ENCODE measurements at places on chromosomes 5 and 9.
A peak's percentile ranks its signal among the peaks of the same experiment; 100 is the strongest.

GRCh38 chr9:127903557-127904475, 4.4 kb upstream of the ST6GALNAC6 start:
- peak; percentile 73 for DNase-seq

- no peak for DNase-seq
These were observed at the start of gene SLC6A18 for GRCh38 chr5:1225081-1225480. TSS of gene SLC6A18 (plus strand) at chr5:1225381. CDS start at chr5:1225478, 97 bp downstream.

GRCh38 chr5:38509185-38509584, 47.3 kb downstream of the LIFR start:
- DNase-seq: peak; percentile 58

DNA sequence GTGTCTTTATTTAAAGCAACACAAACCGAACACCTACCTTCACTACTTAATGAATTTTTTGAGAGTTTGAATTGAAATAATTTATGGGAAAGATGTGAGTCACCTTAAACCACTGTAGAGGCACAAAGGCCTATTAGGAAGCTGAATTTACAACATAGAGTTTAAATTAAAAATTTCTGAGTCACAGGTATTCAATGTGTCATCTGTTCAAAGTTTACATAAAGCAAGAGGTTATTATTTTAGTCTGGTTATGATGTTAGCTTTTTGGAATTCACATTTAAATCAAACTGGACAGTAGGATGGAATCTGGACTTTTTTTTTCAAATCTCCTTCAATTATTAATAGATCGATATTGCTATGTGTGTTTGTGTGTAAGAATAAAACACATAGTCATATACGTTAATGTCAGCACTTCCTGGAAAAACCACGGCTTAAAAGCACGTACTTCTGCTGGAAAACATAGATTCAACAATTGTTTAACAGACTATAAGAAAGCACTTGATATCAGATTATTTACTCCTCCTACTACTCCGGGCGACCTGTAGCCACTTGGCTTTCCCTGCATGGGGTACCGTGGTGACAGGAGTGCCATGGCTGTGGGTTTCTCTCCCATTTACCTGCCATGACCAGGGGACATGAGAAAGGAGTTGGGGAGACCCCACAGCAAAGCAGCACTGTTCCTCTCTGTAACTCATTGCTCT, 638.6 kb downstream of the SEMA5A start:
- no peak for DNase-seq

- DNase-seq: no peak
These were observed 209.8 kb upstream of the ELAVL2 start for GRCh38 chr9:24035816-24036215.

GRCh38 chr5:172910828-172911627, 48.2 kb upstream of the RPL26L1 start:
- peak; percentile 48 for DNase-seq

- no peak for DNase-seq
These were observed 37.4 kb downstream of the KCNIP1 start for GRCh38 chr5:170541146-170541769.

DNA sequence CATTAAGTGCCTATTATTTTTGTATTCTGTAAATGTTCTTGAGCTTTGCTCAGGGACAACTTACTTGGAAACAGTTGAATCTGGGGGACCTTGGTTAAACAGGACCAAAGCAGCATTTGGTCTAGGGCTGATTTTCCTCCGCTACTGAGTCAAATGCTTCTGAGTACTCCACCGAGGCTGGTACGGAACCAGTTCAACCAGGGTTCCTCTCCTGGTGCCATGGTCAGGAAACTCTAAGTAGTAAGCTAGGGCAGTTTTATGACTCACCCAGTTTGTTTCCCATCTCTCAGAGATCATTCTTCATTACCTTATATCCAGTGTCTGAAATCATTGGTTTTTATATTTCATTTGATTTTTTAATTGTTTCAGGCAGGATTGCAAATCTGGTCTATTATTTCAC, 111.9 kb upstream of the TNFAIP8 start:
- no peak for DNase-seq

GRCh38 chr9:4277531-4277991, 22.3 kb downstream of the GLIS3 start:
- DNase-seq: peak; percentile 90

DNA sequence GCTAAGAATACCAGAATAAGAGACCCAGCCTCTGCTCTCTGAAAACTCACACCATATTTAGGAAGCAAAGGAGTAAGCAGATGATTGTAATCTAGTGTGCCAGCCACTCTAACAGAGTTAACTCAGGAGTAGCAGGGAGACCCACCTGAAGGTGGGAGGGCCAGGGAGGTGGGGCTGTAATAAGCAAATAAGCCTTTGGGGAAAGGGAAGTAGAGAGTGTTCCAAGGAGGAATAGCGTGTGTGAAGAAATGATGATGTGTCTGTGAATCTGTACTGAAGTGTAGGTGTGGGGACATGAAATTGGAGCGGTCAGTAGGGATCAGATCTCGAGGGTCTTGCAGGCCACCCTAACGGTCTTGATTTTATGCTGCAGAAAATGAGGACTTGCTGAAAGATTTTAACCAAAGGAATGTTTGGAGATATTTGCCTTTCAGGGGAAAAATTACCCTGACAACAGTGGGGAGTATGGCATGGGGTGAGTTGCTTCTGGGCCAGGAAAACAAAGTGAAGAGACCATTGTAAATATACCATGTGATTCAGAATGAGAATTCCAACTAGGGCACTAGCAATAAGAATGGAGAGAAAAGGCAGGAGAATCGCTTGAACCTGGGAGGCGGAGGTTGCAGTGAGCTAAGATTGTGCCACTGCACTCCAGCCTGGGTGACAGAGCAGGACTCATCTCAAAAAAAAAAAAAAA, 44.1 kb upstream of the FSD1L start:
- DNase-seq: no peak

DNA sequence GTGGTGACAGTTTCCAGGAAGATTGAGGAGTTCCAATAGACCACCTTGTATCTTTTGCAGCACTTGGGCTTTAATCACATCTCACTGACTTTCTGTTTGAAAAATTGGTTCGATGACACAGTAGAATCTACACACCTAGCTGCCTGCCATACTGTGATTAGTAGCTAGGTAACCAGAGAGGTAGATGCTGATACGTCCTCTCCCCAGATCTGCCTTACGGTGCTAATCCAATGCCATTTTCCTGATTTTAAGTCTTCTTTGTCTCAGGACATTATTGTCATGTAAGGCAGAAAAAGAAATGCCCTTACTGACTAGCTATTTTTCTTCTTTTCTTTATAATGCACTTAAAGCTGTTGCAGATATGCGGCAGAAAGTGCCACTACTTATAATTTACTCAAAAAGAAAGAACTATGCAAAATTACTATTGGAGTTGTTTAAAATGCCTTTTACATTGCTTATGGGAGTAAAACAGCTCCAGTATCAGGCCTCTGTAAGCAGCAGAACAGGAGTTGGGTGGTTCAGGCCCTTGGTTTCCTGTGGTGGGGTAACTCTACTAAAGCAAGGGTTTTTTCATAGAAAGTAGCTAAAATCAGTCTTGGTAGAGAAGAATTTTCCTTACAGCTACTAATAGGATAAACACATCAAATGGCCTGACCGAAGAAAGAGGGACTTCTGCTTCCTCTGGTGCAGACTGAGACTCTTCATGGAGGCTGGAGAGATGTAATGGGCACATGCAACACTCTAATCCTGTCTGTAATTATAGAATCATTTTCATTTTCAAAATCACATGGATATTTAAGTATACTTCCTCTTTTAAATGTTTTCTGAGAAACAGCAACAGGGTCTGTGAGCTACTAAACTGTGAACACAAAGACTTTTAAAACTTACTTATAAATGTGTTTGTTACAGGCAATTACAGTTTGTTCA, 177.2 kb downstream of the MAPKAP1 start:
- DNase-seq: no peak

GRCh38 chr5:94263068-94263467, 355.3 kb downstream of the KIAA0825 start:
- DNase-seq: no peak

DNA sequence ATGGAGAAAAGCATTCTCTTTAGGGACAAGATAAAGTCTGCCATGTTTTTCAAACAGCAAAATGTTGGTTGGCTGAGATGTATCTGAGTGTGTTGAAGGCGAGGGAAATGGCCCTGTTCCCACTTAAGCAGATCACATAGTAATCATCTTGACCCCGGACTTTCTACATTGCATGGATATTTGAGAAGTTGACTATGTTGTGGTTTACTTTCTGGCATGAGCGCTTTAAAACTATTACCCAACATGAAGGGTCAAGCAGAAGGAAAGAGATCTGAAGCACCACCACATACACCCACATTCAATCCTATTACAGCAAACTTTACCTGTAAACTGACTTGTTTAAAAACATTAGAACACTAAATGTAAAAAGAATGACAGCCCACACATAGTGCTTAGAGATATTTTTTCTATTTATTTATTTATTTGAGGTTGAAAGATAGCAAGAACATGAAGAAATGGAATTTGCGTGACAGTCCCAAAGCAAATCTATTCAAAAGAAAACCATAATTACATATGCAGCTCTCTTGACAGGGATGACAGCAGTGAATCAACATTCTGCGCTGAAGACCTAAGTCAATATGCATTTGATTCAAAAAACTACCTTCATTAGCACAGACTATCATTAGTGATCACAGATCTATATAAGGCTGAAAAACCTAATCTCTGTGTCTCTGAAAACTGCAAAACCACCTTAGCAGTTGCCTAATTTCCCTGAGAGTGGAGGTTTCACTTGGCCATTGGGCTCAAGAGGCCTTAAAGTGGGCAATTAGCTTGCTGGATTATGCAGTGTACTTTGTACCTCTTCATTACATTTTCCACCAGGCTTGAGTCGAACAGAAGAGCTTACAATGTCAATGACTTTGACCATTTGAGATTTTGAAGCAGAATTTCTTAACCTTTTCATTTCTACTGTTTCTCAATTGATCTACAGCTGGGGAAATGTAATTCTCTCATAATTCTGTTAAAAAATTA, 195.0 kb downstream of the PDE4D start:
- DNase-seq: no peak

DNA sequence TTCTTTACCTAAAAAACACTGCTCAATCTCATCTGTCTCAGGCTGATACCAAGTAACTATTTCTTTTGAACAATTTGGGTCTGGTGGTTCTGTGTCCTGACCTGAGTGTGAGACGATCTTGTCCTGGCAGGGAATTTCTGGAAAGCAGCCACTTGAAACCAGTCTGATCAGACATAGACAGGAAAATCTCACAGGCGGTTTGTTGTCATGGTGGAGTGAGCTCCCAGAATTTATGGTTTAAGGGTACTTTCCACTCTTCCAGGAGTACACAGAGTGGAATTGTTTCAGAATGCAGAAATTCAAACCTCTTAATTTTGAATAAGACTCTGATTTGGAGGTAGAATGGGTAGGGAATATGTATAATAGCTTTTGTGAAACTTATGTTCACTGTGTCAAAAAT, 268.2 kb downstream of the ISL1 start:
- DNase-seq: no peak

DNA sequence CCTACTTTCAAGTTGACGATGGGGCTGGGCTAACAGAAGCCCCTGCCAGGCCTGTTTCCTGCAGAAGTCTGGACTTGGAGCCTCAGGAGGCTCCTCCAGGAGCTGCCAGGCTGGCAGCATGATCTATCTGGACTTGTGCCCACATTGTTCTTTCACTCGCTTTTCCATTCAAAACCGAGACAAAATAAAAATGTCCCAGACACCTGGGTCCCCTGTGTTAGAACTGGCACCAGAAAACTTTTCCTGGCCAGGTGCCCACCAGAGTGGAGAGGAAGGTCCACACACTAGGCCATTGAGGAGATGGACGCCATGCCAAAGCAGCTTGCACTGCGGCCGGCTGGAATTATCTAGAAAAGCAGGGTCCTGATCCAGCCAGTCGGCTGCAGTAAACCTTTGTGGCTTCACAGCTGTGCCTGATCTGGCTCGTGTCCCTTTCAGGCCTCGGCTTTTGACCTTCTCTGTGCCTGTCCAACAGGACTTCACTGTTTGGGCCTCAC, 78.2 kb downstream of the GCNT1 start:
- DNase-seq: no peak

- DNase-seq: no peak
These were observed 294.3 kb downstream of the TAF11L14 start for GRCh38 chr5:17928581-17928981.

- no peak for DNase-seq
These were observed 23.3 kb downstream of the DCANP1 start for GRCh38 chr5:135423846-135424168.

DNA sequence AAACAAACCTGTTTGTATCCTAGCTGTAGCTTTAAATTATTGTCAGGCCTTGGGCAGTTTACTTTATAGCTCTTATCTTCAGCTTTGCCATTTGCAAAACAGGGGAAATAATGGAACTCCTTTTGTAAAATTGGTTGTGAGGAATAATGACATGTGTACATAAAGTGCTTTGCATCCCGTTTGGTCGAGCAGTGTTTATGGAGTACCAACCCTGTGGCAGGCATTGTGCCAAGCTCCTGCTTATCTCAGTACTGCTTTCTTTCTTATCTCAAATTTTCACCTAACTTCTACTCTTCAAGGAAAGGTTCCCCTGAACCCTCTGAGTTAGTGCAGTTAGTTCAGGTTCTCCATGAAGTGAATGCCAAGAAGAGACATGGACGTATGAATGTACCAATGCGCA, 9.4 kb upstream of the TENT2 start:
- no peak for DNase-seq

DNA sequence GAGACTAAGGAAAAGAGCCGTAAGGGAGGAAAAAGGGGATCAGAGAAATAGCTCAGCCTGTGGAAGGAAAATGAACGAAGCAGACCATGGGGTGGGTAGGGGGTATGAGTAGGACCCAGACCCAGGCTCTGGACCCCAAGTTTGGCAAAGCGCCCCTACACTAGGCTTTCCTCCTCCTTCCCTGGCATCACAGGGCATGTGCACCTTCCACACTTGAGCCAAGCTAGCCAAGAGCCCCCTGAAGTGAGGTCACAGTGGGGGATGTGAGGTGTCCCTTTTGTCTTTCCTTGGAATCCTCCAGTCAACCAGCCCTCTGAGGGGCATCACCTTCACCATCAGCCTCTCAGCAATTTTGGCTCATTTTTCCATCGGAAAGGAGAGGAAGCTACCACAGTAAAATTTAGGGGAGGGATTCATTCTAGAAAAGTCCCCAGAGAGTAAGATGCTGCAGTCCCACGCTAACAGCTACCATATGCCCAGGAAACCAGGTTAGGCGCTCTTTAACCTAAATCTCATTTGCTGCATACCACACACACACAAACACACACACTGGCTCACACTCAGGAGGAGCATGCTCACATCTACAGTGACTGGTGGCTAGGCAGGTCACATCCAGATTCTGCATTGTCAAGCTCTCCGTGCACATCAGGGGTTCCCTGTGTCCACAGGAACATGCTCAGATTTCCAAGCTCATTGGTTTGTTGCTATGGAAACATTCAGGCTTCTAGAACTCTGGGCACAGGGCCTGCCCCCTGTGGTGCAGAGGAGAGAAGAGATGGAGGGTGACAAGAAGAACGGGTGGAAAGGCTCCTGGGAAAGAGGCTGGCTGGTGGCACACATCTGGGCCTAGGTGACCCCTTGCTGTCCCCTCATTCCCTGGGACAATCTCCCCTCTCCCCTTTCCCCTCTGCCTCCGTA, 9.9 kb downstream of the REEP2 start:
- DNase-seq: peak; percentile 42

DNA sequence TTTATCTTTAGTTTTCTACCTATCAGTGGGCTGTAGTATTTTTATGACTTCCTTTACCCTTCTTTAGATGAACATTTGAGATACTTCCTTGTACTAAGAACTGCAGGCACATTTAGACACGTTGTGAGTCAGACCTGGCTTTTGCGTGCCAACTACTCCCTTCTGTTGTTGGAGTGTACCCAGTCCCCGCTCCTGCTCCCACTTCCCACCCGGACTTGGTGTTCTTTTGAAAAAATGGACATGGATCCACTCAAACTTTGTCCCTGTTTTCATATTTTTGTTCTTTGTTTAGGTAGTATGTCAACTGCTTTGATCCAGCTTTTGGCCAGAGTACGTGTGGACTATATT, 60.7 kb downstream of the PARP8 start:
- DNase-seq: no peak

- no peak for DNase-seq
These were observed 114.3 kb upstream of the CDH18 start for GRCh38 chr5:20102293-20102692.
